Natural killer cell treated with Interleukin-12 subunit alpha and Interleukin-12 subunit beta and Interleukin-15 and Interleukin-18, amount 100 ng/mL, for 72 hours (primary cell): ENCODE measurements at places on chromosomes 2 and 18. TPM values are rescaled to one million over a fixed set of nuclear protein-coding genes. Genes with fewer than 3 reads are reported as not detected.

SPOPL gene
- total RNA-seq, result 34.5 TPM

GRCh38 chr2:201414099-201415023 is 36.9 kb downstream of the TRAK2 start:
- H3K36me3 ChIP-seq, result peaks cover 6% of the 10 kb centered on the region
- no peak overlapping the region for H3K27ac ChIP-seq
- H3K27me3 ChIP-seq, result no peaks in the 10 kb centered on the region
- DNase-seq, result no peak
- H3K4me1 ChIP-seq, result peaks cover 7% of the 10 kb centered on the region

IL1RL2 gene
- 0.19 TPM for total RNA-seq

DNA sequence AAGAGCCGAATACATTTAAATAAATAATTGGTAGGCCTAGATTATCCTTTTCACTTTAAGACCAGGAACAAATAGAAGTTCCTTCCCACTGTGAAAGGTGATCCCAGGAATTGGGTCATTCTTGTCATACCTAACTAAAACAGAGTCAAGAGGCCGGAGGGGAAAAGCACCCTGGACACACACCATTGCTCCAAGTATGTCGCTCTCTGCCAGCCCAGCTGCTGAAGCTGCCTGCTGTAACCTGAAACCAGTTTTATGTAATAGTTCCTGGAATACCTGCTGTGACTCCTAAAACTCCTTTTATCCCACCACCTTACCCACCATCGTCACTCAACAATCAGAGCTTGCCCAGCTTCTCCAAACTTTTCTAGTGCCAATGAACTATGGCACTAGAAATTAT is 217.1 kb downstream of the PTPRM start:
- H3K27ac ChIP-seq, result no peak overlapping the region
- H3K36me3 ChIP-seq, result no peaks in the 10 kb centered on the region
- no peaks in the 10 kb centered on the region for H3K4me1 ChIP-seq
- no peaks in the 10 kb centered on the region for H3K27me3 ChIP-seq
- no peak overlapping the region for H3K4me3 ChIP-seq

DNA sequence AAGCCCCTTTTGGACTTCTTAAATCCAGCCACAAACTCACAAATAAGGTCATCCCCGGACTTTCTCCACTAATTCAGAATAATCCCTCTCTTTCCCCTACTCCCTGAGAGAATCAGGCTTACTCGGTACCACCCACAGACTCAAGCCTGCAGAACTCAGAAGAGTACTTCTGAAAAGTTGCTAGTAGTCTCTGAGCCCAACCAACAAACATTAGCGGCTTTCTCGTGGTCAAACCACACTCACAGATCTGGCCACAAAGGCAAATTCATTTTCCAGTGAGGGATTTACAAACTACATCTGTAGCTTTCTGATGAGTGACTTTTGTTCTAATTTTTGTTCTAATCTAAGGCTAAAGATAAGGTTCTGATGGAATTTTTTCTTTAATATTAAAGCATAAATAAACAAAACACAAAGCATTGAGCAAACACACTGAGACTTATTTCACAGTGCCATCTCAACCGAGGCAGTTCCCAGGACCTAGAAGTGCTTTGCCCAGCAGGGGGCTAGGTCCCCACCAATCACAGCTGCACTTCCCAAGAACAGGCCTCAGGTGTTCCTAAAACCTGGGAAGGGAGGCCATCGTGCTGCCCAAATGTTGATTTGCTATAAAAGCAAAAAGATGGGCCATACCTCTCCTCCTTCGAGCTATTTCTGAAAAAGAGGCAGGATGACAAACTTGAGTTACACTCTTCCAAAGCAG is 110.7 kb downstream of the COLEC12 start:
- peaks cover 33% of the 10 kb centered on the region for H3K27me3 ChIP-seq
- H3K4me3 ChIP-seq, result no peak overlapping the region
- no peaks in the 10 kb centered on the region for H3K36me3 ChIP-seq
- DNase-seq, result no peak
- no peak overlapping the region for H3K27ac ChIP-seq
- peaks cover 3% of the 10 kb centered on the region for H3K4me1 ChIP-seq

GRCh38 chr2:194545978-194546377 is 1111.0 kb upstream of the SLC39A10 start:
- no peak overlapping the region for H3K27ac ChIP-seq
- H3K4me1 ChIP-seq, result no peaks in the 10 kb centered on the region

RAPGEF4 gene
- 0.43 TPM for total RNA-seq

QPCT gene
- 0.33 TPM for total RNA-seq

DNA sequence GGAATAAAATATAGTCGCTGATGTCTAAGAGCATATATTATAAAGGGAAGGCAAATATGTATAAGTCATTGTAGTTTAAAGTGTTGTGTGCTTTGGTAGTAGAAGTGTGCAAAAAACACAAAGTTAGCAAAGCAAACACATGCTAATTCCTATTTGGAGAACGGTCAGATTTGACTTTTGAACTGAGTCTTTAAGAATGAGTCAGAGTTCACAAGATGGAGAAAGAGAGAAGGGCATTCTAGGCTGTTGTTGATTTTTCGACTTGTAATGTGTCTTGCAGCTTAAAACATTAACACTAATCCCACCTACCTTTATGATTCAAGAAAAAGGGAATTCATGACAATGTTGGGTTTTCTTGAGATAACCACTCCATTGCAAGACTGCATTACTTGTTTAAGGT is 98.1 kb downstream of the CRIM1 start:
- no peak for DNase-seq
- no peaks in the 10 kb centered on the region for H3K36me3 ChIP-seq
- H3K27me3 ChIP-seq, result no peaks in the 10 kb centered on the region
- no peak overlapping the region for H3K27ac ChIP-seq
- no peak overlapping the region for H3K4me3 ChIP-seq
- no peaks in the 10 kb centered on the region for H3K4me1 ChIP-seq

DNA sequence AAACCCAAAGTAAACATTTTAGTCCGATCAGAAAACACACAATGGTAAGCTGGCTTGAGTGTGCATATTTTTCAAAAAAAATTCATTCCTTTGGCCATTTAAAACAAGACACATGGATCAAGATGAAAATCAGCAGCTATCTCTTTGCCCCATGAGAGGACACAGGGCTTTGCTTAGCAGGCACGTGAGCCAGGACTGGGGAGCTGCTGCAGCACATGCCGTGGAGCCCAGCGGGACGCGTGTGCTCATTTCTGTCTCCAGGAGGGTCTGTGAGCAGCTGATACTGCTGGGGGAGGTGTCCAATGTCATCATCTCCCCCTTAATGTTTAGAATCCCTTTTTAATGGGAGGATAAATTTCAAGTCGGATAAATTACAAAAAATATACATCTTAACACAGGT is 49.8 kb upstream of the CNGA3 start:
- no peaks in the 10 kb centered on the region for H3K36me3 ChIP-seq
- no peak overlapping the region for H3K27ac ChIP-seq
- DNase-seq, result no peak
- no peak overlapping the region for H3K4me3 ChIP-seq

DNA sequence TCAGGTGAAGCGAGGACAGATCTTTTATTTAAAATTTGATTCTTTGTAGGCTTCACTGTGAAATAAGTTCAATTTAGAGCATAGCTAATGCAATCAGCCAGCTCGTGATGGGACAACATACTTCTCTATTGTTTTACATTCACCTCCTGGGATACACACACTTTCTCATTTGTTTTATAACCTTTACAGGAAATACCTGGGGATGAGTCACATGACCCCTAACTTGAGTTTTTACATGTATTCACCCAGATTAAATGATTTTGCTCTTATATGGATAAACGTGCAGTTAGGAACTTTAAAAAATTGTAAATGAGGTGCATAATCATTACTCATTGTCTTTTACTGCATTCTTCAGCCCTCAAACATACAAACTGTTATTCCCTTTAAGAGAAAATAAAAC is 152.1 kb downstream of the NEDD4L start:
- H3K36me3 ChIP-seq, result no peaks in the 10 kb centered on the region
- no peak for DNase-seq
- H3K27ac ChIP-seq, result no peak overlapping the region
- H3K4me1 ChIP-seq, result peaks cover 3% of the 10 kb centered on the region
- peaks cover 32% of the 10 kb centered on the region for H3K27me3 ChIP-seq

GRCh38 chr2:240936106-240936505 is 30.0 kb downstream of the CROCC2 start:
- no peak overlapping the region for H3K27ac ChIP-seq
- no peaks in the 10 kb centered on the region for H3K36me3 ChIP-seq
- no peak overlapping the region for H3K4me3 ChIP-seq
- peaks cover 37% of the 10 kb centered on the region for H3K27me3 ChIP-seq

DNA sequence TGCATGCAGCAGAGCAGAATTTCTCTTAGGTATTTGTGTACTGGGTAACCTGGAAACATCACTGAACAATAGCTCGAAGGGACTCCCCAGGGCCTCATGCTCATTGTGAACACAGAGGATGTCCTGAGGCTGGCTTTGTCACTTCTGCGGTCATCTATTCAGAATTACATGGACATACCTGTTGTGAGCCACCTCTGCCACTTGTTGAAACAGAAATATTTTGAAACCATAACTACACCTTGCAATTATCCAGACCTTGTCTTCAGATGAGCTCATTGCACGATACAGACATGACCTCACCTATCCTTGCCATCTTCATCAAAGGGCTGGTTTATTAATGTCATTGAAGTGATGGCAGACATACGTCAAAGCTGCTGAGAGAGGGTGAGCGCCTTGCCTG is 23.4 kb upstream of the CREG2 start:
- DNase-seq, result no peak
- peaks cover 6% of the 10 kb centered on the region for H3K27me3 ChIP-seq
- H3K36me3 ChIP-seq, result no peaks in the 10 kb centered on the region
- no peak overlapping the region for H3K27ac ChIP-seq
- H3K4me3 ChIP-seq, result no peak overlapping the region
- H3K4me1 ChIP-seq, result no peaks in the 10 kb centered on the region

DNA sequence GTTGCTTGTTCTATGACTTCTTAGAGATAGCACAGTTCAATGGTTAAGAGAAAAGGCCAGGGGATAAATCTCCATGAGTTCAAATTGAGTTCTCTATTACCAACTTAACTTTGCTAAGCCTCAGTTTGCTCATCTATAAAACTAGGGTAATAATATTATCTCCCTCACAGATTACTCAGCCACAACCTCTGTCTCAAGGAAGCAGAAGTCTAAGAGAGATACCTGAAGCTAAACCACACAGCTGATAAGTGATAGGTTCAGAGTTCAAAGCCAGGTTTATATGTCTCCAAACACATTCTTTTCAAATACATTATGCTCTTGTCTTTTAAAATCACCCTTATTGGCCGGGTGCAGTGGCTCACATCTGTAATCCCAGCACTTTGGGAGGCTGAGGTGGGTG is 287.7 kb downstream of the NBAS start:
- DNase-seq, result no peak
- H3K27ac ChIP-seq, result no peak overlapping the region
- peaks cover 17% of the 10 kb centered on the region for H3K36me3 ChIP-seq
- H3K27me3 ChIP-seq, result no peaks in the 10 kb centered on the region

GPR148 gene
- not detected for total RNA-seq

DNA sequence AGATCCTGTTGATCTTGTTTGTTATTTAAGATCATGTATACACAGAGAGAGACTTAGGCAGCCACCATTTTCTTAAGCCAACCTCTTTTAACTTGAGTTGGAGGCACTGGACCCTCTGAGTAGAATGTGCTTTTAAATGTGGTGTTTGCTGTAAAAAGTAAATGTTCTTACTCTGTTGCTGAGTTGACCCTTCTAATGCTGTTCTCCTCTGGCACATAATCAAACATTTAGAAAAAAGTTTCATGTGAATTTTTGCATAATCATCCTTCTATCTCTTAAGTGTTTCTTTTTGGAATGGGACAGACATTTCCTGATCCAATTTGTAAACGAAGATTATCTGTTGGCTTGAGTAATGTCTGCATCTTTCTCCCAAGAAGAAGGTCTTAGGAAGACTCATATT is 255.1 kb upstream of the ETAA1 start:
- DNase-seq, result no peak
- no peaks in the 10 kb centered on the region for H3K27me3 ChIP-seq
- no peak overlapping the region for H3K27ac ChIP-seq
- H3K36me3 ChIP-seq, result no peaks in the 10 kb centered on the region
- no peaks in the 10 kb centered on the region for H3K4me1 ChIP-seq
- no peak overlapping the region for H3K4me3 ChIP-seq

GRCh38 chr2:235609321-235609720 is 115.5 kb downstream of the AGAP1 start:
- DNase-seq, result no peak
- peaks cover 18% of the 10 kb centered on the region for H3K27me3 ChIP-seq
- no peaks in the 10 kb centered on the region for H3K4me1 ChIP-seq
- no peak overlapping the region for H3K4me3 ChIP-seq
- H3K36me3 ChIP-seq, result no peaks in the 10 kb centered on the region

DNA sequence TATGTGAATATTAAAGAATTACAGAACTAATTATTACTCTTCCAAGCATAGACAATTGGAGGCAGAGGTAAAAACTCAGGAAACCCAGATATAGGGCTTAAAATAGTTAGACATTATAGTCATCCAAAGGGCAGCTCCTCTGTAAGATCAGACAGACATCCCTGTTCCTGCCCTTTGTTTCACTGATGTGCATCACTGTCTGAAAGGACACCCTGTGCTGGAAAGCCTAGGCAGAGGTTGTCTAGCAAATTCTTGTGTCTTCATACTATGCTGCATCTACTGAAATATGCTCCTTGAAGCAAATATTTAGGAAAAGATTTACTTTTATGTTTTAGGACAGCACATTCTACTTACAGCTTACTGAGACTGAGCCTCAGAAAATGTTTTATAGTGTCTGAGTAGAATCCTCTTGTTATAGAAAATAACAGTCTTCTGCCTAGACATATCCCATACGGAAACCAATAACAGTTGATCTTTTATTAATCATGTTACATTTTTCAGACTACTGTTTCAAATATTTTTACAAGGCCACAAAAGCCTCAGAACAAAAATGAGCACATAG is 977.3 kb upstream of the CDH2 start:
- H3K4me3 ChIP-seq, result no peak overlapping the region
- DNase-seq, result no peak
- no peak overlapping the region for H3K27ac ChIP-seq
- H3K4me1 ChIP-seq, result peaks cover 2% of the 10 kb centered on the region

- no peak overlapping the region for H3K27ac ChIP-seq
- no peak overlapping the region for H3K4me3 ChIP-seq
- no peak for DNase-seq
Measured at GRCh38 chr2:159151198-159152127, 135.0 kb downstream of the WDSUB1 start.

DNA sequence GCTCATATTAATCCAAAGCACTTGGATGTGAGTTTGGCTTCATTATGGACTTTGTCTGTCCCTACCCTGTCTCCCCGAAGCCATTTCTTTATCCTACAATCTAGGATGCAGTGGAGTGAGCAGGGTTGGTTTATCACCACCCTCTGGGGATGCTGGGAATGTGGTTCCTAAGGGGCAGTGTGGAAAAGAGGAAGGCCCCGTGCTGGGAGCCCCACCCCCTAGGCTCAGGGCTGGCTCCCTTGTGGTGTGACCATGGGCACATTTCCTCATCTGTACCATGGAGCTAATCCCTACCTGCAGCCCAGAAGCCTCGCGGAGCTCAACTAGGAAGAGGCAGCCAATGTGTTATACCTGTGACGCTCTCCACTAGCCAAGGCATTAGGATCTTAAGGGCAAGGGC is 92.5 kb downstream of the TGOLN2 start:
- H3K27me3 ChIP-seq, result peaks cover 21% of the 10 kb centered on the region
- no peak overlapping the region for H3K27ac ChIP-seq
- DNase-seq, result no peak
- no peaks in the 10 kb centered on the region for H3K4me1 ChIP-seq
- H3K4me3 ChIP-seq, result no peak overlapping the region
- no peaks in the 10 kb centered on the region for H3K36me3 ChIP-seq
